ENCODE measurements at places on chromosomes 3 and 15. TPM values are rescaled to one million over a fixed set of nuclear protein-coding genes. Genes with fewer than 3 reads are reported as not detected.

GRCh38 chr3:184491011-184491576, 70.5 kb upstream of the EPHB3 start:
- DNase-seq = no peak

GRCh38 chr15:89111961-89112340, 23.7 kb downstream of the ABHD2 start:
- DNase-seq = no peak

DNA sequence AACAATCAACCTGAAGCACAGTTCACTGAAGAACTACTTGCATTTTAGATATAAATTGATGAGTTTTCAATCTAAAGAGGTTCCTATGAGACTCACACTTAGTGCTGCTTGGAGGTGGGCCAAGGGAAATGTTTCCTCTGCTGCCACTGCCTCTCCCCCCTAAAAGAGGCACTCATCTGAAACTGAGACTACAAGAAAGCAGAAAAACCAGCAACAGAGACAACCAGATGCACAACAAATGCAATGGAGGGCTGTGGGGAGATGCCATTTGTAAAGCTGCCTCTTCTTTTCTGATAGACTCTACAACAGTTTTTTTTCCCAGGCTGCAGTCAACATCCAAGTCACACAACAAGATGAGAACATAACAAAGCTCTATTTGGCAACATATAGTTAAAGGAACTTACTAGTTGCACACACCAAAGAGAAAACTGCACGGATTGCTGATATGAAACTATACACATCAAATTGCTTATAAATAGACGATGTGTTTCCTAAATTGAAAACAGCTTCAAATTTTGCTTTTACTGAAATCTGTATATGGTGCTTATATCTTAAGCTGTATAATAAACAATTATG, 11.0 kb downstream of the TSPAN3 start:
- no peak for DNase-seq

GRCh38 chr3:189863031-189863430, 231.8 kb downstream of the TP63 start:
- DNase-seq = peak; percentile 61

DNA sequence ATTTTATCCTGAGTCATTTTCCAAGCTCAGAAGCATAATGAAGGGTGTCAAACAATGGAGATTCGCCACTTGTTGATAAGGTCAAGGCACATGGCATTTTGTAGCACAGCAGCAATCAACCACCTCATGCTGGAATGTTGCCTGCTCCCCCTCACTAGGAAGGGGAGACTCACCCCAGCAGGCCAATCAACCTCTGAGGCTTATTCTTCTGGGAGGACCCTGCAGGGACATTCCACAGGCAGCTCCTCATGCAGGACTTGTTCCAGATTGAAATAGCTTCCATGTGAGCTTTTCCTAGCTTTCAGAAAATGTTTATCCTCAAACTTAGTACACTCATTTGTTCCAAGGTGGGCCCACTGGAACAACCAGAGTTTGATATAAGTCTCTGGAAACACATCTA, 77.6 kb downstream of the SSR3 start:
- DNase-seq = no peak

GRCh38 chr3:119413603-119414280, 49.7 kb downstream of the TMEM39A start:
- DNase-seq = no peak

GRCh38 chr3:163779396-163780344, 1298.6 kb downstream of the SI start:
- no peak for DNase-seq

DNA sequence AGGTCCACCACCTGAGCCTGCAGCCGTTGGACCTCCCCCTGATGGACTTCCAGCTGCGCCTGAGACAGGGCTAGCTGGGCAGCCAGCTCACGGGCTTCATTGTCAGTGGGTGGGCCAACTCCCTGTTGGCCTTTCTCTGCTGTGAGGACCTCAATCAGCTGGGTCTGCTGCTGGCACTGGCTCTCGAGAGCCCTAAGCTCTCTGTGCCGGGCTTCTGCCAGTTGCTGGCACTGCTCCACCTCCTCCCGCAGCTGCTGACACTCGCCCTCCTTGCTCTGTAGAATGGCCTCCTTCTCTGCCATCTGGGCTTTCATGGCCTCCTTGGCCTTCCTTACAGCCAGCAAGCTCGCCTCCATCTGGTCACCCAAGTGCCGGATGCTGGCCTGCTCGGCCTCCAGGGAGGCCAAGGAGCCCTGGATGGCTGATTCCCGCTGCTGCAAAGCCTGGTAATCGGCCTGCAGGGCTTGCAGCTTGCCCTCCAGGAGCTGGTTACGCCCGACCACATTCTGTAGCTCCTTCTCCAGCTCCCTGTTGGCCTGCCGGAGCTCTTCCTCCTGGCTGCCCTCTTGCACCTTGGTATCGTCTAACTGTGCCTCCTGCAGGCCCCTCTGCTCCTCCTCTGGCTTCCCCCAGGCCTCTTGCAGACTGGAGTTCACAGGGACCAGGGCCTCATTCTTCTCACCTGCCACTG, 23.8 kb downstream of the CXCR6 start:
- no peak for DNase-seq

- peak; percentile 88 for DNase-seq
Observed at GRCh38 chr3:129226374-129226773, 23.0 kb upstream of the COPG1 start.

DNA sequence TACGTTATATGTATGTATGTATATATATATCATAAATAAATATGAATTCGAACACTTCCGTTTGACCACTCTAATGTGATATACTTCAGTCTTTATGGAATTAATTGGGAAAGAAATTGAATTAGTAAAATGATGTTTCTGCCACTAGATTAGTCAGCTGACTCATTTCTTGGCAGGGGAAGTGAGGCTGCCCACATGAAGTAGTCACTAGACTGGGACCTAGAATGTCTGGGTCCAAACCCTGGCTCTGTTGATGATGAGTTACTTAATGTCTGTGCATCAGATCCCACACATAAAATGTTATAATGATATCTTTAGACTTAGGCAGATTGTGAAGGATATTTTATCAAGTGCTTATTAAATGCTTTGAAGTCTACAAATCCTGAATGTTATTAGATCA, 27.4 kb upstream of the ARL14 start:
- DNase-seq = no peak

DNA sequence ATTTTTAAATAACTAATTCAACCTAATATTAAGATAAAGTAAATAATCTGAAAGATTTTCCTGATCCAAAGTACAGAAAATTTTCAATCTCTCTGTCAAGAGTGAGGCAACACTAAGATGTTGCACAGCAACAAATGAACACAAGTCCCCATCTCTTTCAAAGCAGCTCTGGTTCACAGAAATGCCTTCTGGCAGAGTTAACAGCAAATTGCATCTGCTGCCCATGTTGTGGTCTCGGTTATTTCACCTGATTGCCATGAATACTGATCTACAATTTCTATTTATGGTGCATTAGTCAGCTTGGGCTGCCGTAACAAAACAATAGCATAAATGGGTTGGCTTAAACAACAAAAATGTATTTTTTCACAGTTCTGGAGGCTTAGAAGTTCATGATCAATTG, 167.3 kb downstream of the BCHE start:
- no peak for DNase-seq

GRCh38 chr15:56758770-56759449, 25.6 kb upstream of the ZNF280D start:
- no peak for DNase-seq

DNA sequence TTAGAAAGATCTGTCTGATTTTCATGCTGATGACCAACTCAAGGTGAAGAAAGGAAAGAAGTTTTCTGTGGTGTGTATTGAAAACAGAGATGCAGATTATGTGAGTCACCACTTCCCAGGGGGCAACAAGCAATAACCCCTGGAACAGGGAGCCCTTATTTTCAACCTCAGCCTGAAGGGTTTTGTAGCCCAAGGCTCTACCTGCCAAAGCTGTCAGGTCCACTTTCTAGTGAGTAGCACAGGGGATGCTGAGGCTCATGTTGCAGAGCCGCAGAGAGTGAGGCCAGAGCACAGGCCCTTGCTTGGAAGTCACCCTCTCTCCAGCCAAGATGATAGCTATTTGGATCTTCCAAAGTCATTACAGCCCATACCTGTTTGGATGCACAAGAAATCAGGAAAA, 152.2 kb upstream of the SLC24A5 start:
- DNase-seq = no peak

DNA sequence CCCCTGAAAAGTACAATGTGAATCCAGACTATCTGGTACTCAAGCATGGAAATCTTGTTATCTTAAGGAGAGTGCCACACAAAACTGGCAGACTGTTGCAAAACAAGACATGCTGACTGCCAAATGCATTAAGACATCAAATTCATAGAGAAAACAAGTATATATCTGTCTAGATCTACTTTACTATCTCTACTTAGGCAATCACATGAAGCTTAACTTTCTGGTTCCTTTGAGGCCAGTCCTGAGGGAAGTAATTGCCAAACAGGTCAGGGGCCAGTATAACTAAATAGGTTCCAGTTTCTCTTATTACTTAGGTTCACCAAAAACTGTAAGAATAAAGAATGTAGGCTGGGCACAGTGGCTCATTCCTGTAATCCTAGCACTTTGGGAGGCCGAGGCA, 15.9 kb upstream of the SLC4A7 start:
- DNase-seq = no peak

DNA sequence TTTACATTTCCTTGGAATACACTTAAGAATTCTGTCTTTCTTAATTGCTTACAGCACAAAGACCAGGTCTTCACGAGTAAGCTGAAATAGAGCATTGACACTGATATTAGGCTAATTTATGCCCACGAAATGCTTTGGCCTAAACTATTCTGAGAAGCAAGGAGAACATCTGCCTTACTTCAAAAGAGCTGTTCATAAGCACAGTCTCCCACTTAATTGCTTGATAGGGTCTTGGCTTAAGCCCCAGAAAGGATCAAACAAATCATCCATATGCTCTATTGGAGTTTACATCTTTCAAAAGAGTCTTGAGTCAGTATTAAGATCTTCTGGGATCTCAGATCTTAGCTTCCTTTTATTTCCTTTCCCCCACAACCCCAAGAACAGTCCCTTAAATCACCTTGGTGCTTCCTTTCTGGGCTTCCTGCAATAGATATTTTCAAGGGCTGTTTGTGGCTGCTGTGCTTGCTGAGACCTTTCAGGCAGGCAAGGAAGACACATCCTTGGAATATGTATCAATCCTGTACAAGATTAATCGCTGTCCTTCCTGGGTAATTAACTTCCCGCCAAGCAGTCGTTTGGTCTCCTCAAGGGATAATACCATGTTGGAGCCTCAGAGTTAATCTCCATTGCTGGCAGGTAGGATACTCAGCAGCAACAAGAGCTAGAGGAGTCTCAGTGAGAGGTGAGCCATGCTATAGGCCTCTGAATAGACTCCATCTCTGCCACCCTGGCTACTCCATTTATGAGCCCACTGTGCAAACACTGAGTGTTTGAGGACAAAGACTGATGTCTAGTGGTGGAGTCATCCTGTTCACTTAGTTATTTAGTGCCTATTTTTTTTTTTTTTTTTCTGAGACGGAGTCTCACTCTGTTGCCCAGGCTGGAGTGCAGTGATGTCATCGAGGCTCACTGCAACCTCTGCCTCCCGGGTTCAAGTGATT, 37.1 kb downstream of the TMEM158 start:
- no peak for DNase-seq

DNA sequence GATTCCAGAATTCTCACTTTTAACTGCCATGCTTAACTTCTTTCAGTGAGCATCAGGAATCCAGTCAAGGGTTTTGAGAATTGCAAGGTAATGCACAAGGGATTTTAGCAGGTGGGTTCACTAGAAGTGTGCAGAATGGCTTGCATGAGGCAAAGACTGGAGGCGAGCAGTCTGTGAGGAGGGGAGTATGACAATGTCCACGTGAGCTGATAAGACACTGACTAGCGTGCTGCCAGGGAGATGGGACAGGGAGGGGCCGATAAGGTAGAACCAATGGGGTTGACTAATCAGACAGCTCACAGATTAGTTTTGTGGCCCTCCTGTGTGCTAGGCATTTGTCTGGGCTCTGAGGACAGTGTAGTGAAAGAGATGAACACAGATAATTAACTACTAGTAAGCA, 102.0 kb upstream of the DAZL start:
- DNase-seq = no peak

DNA sequence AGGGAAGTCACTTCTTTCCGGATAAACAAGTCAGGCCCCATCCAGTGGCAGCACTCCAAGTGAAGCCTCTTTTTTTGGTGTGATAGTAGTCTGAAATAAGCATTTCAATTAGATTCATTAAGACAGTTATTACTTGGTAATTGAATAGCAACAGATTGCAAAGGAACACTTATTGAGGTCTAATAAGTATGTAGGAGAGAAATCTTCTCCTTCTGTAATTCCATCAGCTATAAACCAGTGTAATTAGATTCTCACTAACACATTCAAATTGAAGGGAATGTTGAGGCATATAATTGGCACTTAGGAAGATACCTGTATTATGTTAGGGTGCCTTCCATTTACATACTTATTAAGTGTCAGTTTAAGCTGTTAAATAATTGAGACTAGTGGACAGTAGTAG, 73.9 kb downstream of the SEMA6D start:
- no peak for DNase-seq

DNA sequence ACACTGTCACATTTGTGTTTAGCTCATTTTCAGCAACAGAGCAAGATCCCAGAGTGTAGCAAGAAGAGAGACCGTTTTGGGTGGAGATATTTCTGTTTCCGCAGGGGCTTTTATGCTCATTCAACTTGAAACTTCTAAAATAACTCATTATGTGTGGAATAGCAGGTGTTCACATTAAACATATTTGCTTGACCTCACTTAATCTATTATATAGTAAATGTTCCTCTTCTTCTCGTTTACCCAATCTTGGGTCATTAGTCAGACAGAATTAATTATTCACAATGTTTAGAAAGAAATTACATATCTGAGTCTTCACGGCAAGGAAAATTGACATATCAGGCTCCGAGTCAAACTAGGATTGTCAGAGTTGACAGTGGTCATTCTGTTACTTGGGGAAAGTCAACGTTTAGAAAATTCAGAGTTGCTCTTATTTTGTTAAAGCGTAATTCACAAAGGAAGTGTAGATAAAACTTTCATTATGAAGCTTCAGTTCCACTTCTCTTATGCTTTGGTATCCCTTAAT, 222.9 kb downstream of the TPRG1 start:
- no peak for DNase-seq

- no peak for DNase-seq
Observed at GRCh38 chr3:124510290-124510689, 220.0 kb upstream of the UMPS start.

DPPA4 gene
- not detected for total RNA-seq

SLCO2A1 gene
- 36.4 TPM for total RNA-seq

BLM gene
- total RNA-seq = 19.3 TPM

LRRC49 gene
- 35.3 TPM for total RNA-seq

SLC27A2 gene
- not detected for total RNA-seq
